ENCODE measurements at places on chromosomes 13 and 19.
A peak's percentile ranks its signal among the peaks of the same experiment; 100 is the strongest.

DNA sequence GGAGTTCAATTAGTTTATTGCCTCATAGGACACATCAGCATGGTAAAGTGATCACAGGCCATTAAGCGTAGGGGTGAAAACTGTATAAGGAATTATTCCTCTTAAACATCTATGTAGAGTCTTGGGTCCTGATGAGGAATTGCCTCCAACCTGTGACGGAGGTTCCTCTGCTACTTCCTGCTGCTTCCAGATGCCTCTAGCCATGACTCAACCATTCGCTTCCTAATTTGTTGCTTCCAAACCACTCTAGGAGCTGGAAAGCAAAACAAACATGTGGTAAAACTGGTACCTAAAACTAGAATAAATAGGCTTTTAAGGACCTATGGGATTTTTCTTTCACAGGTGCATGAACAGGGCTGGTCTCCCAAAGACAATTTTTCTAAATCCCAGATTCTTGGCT, 253.8 kb downstream of the KLF12 start:
- DNase-seq, result no peak
- H3K36me3 ChIP-seq, result peaks cover 19% of the 10 kb centered on the region
- peaks cover 42% of the 10 kb centered on the region for H3K4me1 ChIP-seq
- no peaks in the 10 kb centered on the region for H3K27me3 ChIP-seq

GRCh38 chr13:109565877-109566276, 220.5 kb downstream of the IRS2 start:
- H3K27me3 ChIP-seq, result no peaks in the 10 kb centered on the region
- H3K27ac ChIP-seq, result no peak overlapping the region
- H3K4me1 ChIP-seq, result peaks cover 10% of the 10 kb centered on the region
- no peak for DNase-seq

- H3K4me1 ChIP-seq, result peaks cover 4% of the 10 kb centered on the region
- H3K27ac ChIP-seq, result no peak overlapping the region
- H3K27me3 ChIP-seq, result no peaks in the 10 kb centered on the region
- H3K4me3 ChIP-seq, result peak overlapping the region; percentile 24
Measured at GRCh38 chr13:113394339-113394640, 30.4 kb upstream of the GRTP1 start.

- H3K27ac ChIP-seq, result peak overlapping the region; percentile 45
- H3K36me3 ChIP-seq, result no peaks in the 10 kb centered on the region
- H3K4me1 ChIP-seq, result peaks cover 18% of the 10 kb centered on the region
Measured at GRCh38 chr19:42440357-42441048, 2.2 kb downstream of the CXCL17 start.

DNA sequence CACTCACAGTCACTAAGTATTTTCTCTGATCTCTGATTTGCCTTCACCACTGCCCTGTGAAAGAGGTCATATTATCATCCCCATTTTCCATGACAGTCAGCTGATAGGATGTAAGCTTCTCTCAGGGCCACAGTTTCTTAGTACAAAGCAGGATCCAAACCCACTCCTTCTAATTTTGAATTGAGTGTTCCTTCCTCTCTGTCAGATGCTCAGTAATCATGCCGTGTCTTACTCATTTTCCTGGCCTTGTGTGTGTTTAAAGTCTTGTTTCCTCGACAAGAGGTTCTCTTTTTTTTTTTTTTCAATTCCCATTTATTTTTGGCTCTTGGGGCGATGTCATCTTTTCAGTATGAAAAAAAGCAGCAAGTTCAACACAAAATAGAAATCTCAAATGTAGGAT, 72.3 kb downstream of the NAA16 start:
- H3K27ac ChIP-seq, result no peak overlapping the region
- no peak for DNase-seq
- H3K4me1 ChIP-seq, result peaks cover 13% of the 10 kb centered on the region
- H3K4me3 ChIP-seq, result no peak overlapping the region

DNA sequence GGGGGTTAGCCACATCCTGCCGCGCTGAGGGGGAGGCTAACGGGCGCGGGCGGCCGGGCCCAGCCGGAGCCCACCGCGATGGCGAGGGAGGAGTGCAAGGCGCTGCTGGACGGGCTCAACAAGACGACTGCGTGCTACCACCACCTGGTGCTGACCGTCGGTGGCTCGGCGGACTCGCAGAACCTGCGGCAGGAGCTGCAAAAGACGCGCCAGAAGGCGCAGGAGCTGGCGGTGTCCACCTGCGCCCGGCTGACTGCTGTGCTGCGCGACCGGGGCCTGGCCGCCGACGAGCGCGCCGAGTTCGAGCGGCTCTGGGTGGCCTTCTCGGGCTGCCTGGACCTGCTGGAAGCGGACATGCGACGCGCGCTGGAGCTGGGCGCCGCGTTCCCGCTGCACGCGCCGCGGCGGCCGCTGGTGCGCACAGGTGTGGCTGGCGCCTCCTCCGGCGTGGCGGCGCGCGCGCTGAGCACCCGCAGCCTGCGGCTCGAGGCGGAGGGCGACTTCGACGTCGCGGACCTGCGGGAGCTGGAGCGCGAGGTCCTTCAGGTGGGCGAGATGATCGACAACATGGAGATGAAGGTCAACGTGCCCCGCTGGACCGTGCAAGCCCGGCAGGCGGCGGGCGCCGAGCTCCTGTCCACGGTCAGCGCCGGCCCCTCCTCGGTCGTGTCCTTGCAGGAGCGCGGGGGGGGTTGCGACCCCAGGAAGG, 692 bp downstream of the RGS9BP start:
- H3K27me3 ChIP-seq, result peaks cover 12% of the 10 kb centered on the region
- peaks cover 4% of the 10 kb centered on the region for H3K36me3 ChIP-seq
- H3K27ac ChIP-seq, result no peak overlapping the region
- no peak for DNase-seq

- DNase-seq, result no peak
- H3K36me3 ChIP-seq, result peaks cover 16% of the 10 kb centered on the region
- no peak overlapping the region for H3K27ac ChIP-seq
- H3K4me3 ChIP-seq, result no peak overlapping the region
- no peaks in the 10 kb centered on the region for H3K27me3 ChIP-seq
- H3K4me1 ChIP-seq, result peaks cover 3% of the 10 kb centered on the region
Measured at GRCh38 chr13:113466383-113466782, 13.1 kb upstream of the ADPRHL1 start.

DNA sequence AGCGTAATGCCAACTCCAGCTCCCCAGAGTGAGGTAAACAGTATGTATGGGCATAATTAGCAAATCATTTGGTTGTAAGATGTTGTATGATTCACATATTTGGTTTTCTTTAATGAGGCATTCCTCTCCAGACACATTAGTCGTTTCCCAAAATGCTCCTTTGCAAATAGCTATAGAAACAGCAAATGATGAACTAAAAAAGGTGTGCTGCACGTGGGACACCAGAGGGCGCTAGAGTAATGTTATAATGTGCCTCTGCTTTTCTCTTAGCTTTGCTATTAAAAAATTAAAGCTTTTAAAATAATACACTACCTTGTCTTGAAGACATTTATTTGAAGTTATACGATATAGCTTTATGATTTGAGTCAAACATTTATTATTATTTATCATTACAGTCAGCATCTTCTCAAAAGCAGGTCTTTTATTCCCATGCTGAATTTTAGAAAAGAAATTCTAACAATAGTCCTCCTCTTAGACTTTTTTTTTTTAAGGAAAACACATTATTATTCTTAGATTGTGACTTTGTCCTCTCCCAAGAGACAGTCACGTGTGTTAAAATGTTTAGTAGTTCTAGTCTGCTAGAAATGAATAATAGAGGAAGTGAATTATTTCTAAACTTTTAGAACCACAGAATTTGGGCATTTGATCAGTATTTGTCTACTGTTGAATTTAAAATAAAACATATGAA, 121.6 kb upstream of the FRY start:
- no peaks in the 10 kb centered on the region for H3K36me3 ChIP-seq
- H3K4me3 ChIP-seq, result no peak overlapping the region
- peak; percentile 48 for DNase-seq

- H3K4me3 ChIP-seq, result no peak overlapping the region
- DNase-seq, result no peak
- H3K27me3 ChIP-seq, result peaks cover 4% of the 10 kb centered on the region
- peak overlapping the region; percentile 82 for H3K27ac ChIP-seq
- no peaks in the 10 kb centered on the region for H3K36me3 ChIP-seq
- H3K4me1 ChIP-seq, result peaks cover 34% of the 10 kb centered on the region
Measured at GRCh38 chr13:33639158-33639557, 178.8 kb upstream of the RFC3 start.

GRCh38 chr13:77306458-77306857, 20.4 kb downstream of the MYCBP2 start:
- no peaks in the 10 kb centered on the region for H3K27me3 ChIP-seq
- H3K4me1 ChIP-seq, result peaks cover 81% of the 10 kb centered on the region
- no peak for DNase-seq
- H3K36me3 ChIP-seq, result peaks cover 26% of the 10 kb centered on the region

DNA sequence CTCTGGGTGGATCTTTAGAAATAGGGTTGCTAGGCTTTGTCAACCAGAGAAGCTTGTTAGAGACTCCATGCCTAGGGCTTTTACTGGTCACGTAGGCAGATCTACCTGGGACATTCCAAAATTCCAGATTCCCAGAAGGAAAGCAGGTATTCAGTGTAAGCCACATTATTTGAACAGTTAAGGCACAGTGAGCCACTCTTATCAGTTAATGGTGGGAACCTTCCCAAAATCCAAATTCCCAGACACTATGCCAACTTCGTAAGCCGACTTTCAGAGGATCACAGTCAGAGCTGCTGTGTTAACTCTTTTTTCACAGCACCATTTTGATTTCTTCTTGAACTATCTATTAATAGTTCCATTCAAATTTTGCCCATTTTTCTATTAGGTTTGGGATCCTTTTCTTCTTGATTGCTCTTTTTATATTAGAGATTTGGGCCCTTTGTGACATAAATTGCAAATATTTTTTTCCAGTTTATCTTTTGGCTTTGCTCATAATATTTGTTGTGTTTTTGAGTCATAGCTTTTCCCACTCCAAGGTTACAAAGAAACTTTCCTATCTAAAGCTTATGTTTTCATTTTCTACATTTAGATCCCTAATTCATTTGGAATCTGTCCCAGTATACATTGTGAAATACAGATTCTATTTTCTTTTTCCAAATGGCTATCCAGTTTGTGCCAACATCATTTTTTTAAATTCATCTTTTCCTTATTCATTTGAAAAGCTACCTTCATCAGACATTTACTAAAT, 77.3 kb downstream of the DHRS12 start:
- H3K4me1 ChIP-seq, result peaks cover 2% of the 10 kb centered on the region
- H3K27me3 ChIP-seq, result no peaks in the 10 kb centered on the region
- DNase-seq, result no peak
- no peak overlapping the region for H3K27ac ChIP-seq
- H3K36me3 ChIP-seq, result peaks cover 11% of the 10 kb centered on the region

- H3K27ac ChIP-seq, result peak overlapping the region; percentile 81
- peaks cover 72% of the 10 kb centered on the region for H3K4me1 ChIP-seq
- H3K4me3 ChIP-seq, result peak overlapping the region; percentile 57
- DNase-seq, result peak; percentile 47
Measured at GRCh38 chr13:79392882-79393563, 13.0 kb downstream of the RBM26 start.

- H3K4me1 ChIP-seq, result no peaks in the 10 kb centered on the region
- DNase-seq, result no peak
- H3K27me3 ChIP-seq, result no peaks in the 10 kb centered on the region
- no peaks in the 10 kb centered on the region for H3K36me3 ChIP-seq
Measured at GRCh38 chr13:104372095-104372655, 1306.0 kb upstream of the SLC10A2 start.

- no peak overlapping the region for H3K4me3 ChIP-seq
- no peaks in the 10 kb centered on the region for H3K4me1 ChIP-seq
- no peaks in the 10 kb centered on the region for H3K36me3 ChIP-seq
- no peak overlapping the region for H3K27ac ChIP-seq
- H3K27me3 ChIP-seq, result no peaks in the 10 kb centered on the region
- no peak for DNase-seq
Measured at GRCh38 chr13:112244495-112245177, 131.5 kb upstream of the SPACA7 start.

GRCh38 chr13:98539666-98540065, 37.2 kb downstream of the STK24 start:
- peaks cover 96% of the 10 kb centered on the region for H3K4me1 ChIP-seq
- no peak overlapping the region for H3K4me3 ChIP-seq
- DNase-seq, result no peak
- H3K27ac ChIP-seq, result no peak overlapping the region
- no peaks in the 10 kb centered on the region for H3K27me3 ChIP-seq

DNA sequence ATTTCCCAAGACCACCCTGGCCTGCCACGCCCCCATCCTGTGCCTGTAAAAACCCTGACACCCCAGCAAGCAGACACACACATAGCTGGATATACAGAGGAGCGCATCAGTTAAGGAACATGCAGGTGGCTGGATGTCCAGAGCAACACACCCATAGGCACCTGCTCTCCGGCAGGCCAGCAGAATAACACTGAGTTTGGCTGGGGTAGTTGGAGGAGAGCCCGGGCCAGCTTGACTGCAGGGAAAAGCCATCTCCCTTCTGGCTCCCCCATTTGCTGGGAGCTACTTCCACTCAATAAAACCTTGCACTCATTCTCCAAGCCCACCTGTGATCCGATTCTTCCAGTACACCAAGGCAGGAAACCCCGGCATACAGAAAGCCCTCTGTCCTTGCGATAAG, 8.9 kb downstream of the RASL11A start:
- no peaks in the 10 kb centered on the region for H3K4me1 ChIP-seq
- DNase-seq, result no peak
- H3K4me3 ChIP-seq, result no peak overlapping the region
- no peaks in the 10 kb centered on the region for H3K27me3 ChIP-seq

DNA sequence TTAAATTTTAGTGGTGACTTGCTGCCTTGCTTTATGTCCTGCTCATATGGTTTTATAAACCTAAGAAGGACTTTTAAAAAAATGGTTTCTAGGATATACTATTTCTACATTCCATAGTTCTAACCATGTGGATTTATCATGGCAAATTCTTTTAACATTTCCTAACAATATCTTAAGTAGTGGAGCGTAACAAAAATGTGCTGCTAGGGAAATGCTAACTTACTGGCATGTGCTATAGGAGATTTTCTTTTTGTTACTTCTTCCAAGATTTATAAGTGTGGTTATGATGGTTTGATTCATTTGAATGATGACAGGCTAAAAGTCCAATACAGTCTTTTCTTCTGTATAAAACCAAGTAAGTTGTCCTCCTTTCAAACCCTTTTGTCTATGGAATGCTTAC, 713.7 kb downstream of the SLITRK1 start:
- H3K4me1 ChIP-seq, result no peaks in the 10 kb centered on the region
- H3K27me3 ChIP-seq, result no peaks in the 10 kb centered on the region
- no peaks in the 10 kb centered on the region for H3K36me3 ChIP-seq
- no peak overlapping the region for H3K4me3 ChIP-seq
- no peak overlapping the region for H3K27ac ChIP-seq

DNA sequence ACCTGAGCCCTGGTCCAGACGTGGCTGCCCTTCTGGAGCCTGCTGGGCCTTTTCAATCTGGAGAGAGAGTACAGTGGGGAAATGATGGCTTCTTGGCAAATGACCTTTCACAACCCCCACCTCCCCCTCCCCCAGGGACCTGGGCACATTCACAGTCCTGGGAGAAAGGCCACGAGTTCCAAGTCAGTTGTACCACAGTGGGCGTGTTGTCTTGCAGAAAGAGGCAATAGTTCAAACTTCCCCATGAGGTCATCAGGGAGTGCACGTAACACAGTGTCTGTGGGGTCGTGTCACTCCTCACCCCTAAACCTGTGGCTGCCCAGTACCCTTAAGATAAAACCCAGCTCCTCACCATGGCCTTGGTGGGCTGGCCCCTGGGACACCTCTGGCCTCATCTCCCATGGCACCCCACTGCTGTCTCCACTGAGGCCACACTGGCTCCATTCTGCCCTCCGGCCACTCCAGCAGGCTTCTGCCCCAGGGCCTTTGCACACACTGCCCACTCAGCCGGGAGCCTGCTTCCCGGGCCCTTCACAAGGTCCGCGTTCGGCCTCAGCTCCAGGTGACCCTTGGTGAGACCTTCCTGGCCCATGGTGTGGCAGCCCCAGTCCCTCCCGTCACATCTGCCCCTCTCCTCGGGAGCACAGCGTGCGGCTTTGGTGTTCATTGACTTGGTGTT, 13.3 kb downstream of the PLIN4 start:
- no peak overlapping the region for H3K27ac ChIP-seq
- no peak for DNase-seq
- no peak overlapping the region for H3K4me3 ChIP-seq
- no peaks in the 10 kb centered on the region for H3K27me3 ChIP-seq
- peaks cover 8% of the 10 kb centered on the region for H3K4me1 ChIP-seq

All from activated CD8-positive, alpha-beta T cell treated with anti-CD3 and anti-CD28 coated beads for 36 hours (primary cell).